ENCODE measurements at places on chromosomes 16 and 17.

DNA sequence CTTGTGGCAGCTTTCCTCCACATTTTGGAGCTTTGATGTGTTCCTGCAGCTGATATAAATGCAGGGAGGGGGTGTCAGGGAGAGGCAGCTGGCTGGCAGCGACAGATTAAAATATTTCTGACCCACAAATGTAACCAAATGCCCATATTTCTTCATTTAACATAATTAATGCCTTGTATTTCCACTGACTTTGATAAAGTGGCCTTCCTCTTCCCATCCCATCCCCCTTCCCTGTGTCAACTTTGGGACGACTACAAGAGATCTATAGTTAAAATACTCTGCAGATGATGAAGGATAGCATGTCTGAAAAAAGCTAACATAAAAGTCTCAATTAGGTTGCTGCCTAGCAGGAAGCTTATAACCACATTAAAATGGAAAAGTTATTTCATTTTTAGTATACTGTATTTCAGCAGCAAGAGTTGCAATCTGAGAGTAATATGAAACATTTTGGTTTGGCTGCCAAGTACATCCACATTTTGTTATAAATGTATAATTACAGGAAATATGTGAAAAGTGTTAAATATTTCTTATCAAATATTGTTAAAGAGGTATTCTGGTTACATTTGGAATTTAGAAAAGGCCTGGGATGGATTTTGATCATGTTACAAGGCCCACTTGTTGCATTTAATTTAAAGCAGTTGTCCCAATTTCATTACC, 238.7 kb upstream of the TBX2 start:
- no peak for DNase-seq

DNA sequence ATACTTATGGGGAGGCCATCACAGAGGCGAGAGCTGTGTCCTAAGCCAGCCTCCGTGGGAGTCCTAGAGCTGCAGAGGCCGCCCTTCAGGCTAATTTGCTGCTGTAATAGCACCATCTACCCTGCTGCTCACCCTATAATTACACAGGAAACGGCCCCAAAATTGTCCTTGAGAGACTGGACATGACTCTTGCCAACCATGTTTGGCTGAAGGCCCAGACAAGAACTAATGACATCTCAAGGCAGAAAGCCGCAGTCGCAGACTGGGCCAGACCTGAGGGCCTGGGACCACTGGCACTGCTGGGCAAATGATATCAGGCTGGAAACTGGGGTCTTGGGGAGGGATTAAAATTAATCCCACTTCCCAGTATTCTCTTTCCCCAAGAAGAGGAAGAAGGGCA, 24.1 kb downstream of the PSMD7 start:
- DNase-seq: no peak

- DNase-seq: no peak
These were observed 5.9 kb downstream of the GIT1 start for GRCh38 chr17:29583324-29584248.

- DNase-seq: no peak
These were observed 89.1 kb downstream of the TBC1D16 start for GRCh38 chr17:79946352-79947231.

- DNase-seq: peak; percentile 24
These were observed 173.6 kb downstream of the IRF8 start for GRCh38 chr16:86072328-86073102.

DNA sequence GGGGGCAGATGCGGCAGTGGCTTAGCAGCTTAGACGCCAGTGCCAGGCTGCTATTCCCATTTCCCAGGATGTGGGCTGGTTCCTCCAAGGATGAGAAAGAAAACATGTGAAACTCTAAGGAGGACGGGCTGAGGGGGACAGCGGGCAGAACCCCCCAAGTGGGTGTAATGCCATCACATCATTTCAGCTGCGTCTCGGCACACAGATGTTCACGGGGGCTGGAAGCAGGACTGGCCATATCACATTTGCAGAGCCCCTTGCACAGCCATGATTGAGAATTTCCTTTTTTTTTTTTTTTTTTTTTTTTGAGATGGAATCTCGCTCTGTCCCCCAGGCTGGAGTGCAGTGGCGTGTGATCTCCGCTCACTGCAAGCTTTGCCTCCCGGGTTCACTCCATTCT, 15.3 kb upstream of the GINS2 start:
- no peak for DNase-seq

GRCh38 chr16:31331807-31332301, 23.1 kb upstream of the ITGAX start:
- DNase-seq: no peak

DNA sequence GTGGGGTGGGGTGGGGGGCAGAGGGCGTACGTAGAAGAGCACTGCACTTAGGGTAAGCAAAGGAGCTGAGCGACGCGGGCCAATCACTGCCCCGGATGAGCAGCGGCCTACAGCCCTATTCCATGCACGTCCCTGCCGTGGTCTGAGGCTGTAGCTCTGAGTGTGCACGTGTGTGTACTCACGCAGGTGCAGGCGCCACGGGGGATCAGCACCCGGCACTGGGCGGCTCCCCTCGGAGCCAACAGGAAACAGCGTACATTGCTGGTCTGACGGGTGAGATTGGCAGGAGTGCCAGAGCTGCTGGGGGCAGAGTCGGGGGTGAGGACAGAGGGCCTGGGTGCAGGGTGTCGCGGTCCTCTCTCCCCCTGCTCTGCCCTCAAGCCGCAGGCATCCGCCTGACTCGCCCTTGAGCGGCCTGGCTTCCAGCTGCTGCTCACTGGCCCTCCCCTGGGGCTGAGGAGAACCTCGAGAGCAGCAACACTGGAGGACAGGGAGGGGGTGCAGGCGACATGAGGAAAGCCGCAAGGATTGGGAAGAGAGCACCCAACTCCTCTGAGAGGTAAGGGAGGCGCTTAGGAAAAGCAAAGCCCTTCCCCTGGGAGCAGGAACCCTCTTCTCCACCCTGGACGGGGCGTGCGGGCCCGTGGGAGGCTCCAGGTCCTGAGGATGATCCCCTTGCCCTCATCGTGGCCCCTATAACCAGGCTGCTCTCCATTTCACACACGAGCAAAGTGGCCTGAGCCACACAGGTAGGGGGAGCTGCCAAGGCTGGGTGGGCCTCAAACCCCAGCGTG, 57.8 kb downstream of the ENGASE start:
- no peak for DNase-seq

DNA sequence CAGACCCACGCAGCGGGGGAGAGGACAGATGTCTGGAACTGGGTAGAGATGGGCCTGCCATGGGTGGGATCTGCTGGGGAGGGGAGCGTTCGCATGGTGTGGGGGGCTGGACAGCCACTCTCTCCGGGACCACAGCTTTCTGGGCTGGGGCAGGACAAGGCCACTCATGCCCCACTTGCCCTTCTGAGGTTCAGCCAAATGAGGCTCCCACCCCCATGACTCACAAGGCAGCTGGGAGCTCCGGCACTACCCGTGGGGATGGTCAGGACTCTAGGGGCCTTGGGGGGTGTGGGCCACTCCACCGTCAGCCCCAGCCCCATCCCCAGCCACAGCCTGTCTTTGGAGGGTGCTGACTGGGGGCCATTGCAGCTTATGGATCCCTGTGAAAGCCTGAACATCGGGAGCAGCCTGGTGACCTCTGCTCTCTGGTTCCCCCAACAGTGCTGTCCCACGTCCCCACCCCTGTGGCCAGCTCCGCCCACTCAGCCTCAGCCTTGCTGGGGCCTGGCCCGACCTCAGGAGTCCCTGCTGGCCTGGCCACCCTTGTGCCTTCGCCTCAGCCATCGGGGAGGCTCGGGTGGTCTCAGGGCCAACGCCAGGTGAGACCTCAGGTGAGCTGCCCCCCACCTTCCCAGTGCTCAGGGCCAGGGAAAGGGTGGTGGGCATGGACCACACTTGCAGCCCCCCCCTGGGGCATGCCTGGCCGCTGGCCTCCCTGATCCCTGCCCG, 4.7 kb upstream of the CDH15 start:
- no peak for DNase-seq

DNA sequence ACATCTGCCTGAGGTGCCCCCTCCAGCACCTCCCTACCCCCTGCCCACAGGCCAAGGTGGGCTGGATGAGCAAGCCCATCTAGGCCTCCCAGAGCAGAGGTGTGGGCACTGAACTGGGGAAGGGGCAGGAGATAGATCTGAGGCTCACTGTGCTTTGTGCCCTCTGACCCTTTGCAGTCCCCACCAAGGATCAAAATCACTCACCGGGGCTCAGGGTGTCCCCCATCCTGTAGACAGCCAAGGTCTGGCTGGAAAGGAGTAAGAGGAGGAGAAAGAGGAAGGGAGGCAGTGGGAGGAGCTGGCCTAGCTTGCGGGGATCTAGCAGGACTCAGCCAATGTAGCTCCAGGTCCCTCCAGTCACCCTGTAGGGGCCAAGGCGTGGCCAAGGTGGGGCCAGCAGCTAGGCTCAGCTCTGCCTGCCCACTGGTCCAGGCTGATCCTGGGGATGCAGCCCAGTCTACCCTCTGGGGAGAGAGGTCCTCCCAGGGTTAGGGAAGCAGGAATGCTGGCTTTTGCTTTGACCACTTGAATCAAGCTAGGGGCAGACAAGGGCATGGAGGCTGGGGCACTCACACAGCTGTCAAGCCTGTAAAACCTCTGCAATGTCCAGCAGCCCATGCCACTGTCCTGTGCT, 1.8 kb downstream of the SLC12A4 start:
- no peak for DNase-seq

DNA sequence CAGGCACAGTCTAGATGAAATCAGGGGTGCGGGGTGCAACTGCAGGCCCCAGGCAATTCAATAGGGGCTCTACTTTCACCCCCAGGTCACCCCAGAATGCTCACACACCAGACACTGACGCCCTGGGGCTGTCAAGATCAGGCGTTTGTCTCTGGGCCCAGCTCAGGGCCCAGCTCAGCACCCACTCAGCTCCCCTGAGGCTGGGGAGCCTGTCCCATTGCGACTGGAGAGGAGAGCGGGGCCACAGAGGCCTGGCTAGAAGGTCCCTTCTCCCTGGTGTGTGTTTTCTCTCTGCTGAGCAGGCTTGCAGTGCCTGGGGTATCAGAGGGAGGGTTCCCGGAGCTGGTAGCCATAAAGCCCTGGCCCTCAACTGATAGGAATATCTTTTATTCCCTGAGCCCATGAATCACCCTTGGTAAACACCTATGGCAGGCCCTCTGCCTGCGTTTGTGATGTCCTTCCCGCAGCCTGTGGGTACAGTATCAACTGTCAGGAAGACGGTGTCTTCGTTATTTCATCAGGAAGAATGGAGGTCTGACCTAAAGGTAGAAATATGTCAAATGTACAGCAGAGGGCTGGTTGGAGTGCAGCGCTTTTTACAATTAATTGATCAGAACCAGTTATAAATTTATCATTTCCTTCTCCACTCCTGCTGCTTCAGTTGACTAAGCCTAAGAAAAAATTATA, 1.6 kb downstream of the HBA1 start:
- DNase-seq: no peak

DNA sequence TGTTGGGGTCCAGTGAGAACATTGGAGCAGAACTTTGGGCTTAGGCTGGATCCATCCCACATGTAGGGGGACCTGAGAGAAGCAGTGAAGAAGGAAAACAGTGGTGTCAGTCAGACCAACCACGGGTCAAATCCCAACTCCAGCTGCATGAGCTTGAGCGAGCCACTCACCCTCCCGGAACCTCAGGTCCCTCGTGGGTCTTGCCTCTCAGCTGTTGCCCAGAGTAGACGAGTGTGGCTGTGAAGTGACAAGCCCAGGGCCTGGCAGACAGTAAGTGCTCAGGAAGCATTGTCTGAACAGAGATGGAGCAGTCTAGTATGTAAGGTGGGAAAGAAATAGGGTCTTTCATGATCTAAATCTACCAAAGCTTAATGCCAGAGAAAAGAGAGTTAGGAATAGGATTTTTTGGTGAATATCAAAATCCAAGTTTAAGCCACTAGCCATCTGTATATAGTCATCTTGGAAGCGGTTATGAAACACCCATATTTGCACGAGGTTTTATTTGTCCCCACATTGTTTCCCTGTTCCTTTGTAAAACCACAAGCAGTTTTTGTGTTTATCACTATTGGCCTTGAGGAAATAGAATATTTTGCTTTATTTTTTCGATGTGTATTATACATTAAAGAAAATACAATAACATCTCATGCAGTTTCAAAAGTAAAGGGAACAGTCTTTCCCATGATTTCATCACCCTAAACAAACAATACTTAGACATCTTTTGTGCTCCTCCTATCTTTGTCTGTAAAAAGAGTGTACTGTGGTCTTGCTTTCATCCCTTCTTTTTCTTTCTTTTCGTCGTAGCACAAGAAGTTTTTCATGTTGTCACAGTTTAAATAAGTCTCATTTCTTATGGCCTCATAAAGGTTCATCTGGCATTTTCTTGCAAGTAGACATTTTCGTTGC, 112.0 kb downstream of the CLEC16A start:
- DNase-seq: no peak

DNA sequence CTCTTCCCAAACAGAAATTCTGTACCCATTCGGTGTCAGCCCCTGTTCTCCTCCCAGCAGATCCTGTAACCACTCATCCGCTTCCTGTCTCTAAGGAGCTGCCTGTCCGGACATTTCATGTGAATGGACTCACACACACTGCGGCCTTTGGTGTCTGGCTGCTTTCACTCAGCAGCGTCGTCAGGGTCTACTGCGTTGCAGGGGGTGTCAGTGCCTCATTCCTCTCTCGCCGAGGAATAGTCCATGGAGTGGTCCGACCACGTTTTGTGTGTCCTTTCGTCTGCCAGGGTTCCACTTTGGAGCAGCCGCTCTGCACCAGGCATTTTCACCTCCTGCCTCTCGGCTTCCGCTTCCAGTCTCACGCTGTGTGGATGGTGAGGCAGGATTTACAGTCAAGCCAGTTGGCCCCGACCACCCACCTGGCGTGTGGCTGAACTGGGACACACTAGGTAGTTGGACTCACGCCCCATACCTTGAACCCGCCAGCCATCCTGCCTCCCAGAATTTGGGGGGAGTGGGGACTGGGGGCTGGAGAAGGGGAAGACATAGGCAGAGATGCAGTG, 188.2 kb upstream of the CIBAR2 start:
- no peak for DNase-seq

GRCh38 chr17:59572301-59572924, 7.0 kb downstream of the DHX40 start:
- DNase-seq: no peak

- DNase-seq: peak; percentile 49
These were observed 5.8 kb upstream of the KIFC3 start for GRCh38 chr16:57807968-57808528.

GRCh38 chr17:71934520-71934919, 186.3 kb upstream of the SOX9 start:
- no peak for DNase-seq

DNA sequence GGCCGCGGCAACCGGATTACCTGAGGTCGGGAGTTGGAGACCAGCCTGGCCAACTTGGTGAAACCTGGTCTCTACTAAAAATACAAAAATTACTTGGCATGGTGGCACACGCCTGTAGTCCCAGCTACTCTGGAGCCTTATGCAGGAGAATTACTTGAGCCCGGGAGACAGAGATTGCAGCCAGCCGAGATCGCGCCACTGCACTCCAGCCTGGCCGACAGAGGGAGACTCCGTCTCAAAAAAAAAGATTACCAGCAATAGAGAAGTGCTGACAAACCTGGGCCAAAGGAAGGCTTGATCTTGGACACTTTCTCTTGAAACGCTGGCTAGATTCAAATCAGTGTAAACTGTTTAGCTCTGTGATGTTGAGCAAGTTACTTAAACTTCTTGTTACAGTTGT, 4.3 kb downstream of the MT1H start:
- no peak for DNase-seq
